Activated CD4-positive, alpha-beta T cell treated with anti-CD3 and anti-CD28 coated beads, Interleukin-2, amount 10 ng/mL, durations not matched to agents 7 days and 5 days (primary cell): ENCODE measurements at places on chromosomes 6 and 20. TPM values are rescaled to one million over a fixed set of nuclear protein-coding genes. Genes with fewer than 3 reads are reported as not detected.

The NRSN2 gene
- total RNA-seq: 0.87 TPM

The UNC5CL gene
- 1.1 TPM for total RNA-seq

The MDFI gene
- total RNA-seq: not detected

The EPPIN gene
- not detected for total RNA-seq

The LAMA2 gene
- 0.02 TPM for total RNA-seq

The TRIM40 gene
- total RNA-seq: not detected

GRCh38 chr6:52504782-52505136, 72.1 kb downstream of the TRAM2 start:
- no peak for DNase-seq

- DNase-seq: no peak
These were observed 139.1 kb downstream of the CDH26 start for GRCh38 chr20:60097285-60097684.

DNA sequence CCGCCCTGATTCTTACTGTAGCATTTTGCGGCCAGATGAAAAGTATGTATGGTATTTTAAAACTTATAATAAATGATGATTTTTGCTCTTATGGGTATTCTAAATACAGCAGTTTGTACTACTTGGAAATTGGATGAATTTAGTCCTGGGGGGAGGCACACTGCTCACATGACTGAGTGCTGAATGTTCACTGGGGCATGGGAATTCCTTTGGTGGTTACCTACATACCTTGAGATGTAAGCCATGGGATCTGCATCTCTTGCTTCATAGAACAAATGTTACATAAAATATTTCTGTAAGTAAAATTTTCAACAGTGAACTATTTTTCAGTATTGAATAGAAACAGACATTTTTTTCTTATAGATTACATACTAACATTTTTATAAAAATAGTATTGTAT, 71.1 kb downstream of the FIG4 start:
- no peak for DNase-seq

GRCh38 chr6:106413016-106413415, 52.5 kb downstream of the CRYBG1 start:
- DNase-seq: no peak
